ENCODE measurements at places on chromosomes 3 and 15.

DNA sequence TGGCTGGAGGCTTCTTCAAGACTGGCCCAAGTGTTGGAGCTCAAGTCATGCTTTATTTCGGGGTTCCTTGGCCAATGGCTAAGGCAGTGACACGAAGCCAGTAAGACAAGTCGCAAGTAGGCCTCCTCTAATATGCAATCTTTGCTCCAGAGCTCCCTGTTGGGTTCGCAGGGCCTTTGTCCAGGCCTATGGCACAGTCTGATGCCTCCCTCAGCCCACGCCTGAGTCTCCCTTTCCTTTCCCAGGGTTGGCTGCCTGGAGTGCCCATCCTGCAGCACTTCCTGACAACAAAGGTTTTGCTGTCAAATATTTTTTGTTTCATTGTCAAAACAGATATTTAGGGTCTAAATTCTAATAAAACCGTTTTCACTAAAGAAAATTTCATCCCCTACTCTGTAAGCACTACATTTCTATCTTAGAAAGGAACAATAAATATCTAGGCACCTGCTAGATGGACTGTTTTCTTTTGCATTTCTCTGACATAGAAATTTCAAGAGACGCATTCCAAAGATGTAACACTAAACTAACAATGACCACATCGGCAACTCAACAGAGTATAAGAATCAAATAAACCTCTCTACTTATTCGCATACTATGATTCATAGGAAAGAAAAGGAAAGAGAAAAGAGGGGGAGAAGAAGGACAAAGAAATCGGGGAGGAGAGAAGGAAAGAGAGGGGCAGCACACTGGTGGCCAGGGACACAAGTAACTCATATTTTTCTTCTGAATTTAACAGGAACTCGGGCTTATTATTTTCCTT, 393.1 kb upstream of the ATP11B start:
- no peak for DNase-seq

DNA sequence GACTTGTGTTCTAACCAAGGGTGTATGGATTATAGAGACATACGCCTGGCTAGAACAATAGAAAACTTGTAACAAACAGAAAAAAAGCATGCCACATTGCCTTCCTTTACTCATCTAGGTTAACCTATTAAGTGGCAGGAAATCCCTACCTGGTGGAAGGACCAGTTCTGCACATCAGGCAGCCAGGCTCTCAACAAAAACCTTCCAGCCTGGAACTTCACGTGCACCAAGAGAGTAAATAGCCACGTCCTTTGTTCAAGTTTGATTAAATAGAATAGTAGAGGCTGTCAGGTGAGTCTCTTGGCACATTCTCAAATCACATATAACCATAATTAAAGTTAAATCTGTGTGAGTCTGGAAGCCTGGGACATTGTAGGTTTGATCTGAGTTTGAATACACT, 85.0 kb upstream of the DPH6 start:
- no peak for DNase-seq

- no peak for DNase-seq
Observed at GRCh38 chr3:54217828-54218227, 95.5 kb downstream of the CACNA2D3 start.

DNA sequence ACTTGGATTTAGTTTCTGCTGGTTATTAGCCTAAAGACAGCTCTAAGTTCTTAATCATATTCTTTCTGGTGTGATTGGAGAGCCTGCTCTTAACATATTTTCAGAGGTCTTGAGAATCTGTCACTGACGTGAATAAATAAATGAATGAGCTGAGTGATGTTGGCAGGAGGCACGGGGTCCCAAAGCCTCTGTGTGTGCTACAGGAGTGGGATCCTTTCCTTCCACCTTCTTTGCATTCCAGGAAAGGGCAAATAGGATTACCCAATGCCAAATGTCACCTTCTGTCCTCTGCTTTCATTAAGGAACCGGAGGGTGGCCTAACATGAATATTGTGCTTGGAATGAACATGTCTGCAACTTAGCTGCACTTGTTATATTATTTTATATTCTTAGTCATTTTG, 53.1 kb downstream of the CD47 start:
- no peak for DNase-seq

GRCh38 chr3:63349583-63350573, 71.8 kb downstream of the SYNPR start:
- DNase-seq = peak; percentile 27

GRCh38 chr3:126546549-126547239, 12.0 kb downstream of the C3orf22 start:
- DNase-seq = no peak

- no peak for DNase-seq
Observed at GRCh38 chr3:77078279-77078678, 38.4 kb downstream of the ROBO2 start.

- no peak for DNase-seq
Observed at GRCh38 chr3:39505866-39506742, 38.6 kb downstream of the MOBP start.

DNA sequence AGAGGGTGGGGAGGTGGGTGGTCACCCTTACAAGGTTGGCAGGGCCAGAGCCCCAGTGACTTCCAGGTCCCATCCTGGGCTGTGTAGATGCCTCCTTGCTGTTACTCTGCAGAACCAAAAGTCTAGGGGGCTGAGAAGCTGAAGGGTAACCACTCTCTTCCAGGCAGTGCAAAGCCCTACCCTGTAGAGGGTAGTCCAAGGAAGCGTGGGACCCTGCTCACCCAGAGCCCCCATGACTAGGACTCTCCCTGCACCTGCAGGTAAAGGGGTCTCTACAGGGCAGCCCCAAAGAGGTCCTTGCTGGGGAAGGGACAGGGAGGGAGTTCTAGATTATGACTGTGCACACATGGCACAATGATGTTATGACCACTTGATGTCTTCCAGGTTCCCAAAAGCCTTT, 14.2 kb downstream of the GHRL start:
- DNase-seq = no peak

- DNase-seq = no peak
Observed at GRCh38 chr3:193134856-193135255, 106.2 kb upstream of the PLAAT1 start.

DNA sequence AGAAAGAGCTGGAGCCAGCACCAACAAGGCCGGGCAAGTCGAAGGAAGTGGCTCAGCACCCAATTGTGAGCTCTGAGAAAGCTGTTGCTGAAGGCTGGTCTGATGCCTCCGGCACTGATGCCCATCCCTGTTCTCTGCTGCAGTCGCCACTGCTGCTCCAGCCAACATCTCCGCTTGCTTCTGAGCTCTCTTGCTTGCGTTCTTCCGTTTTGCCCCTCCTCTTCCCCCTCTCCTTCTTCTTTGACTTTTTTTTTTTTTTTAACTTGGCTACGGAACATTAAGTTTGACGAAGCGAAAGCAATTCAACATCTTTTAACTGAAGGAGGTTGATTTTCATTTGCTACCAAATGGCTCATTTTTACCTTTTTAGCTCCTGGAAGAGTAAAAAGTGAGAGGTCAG, 442.9 kb downstream of the MCTP2 start:
- no peak for DNase-seq

- no peak for DNase-seq
Observed at GRCh38 chr3:108512671-108513070, 2.3 kb upstream of the MYH15 start.

DNA sequence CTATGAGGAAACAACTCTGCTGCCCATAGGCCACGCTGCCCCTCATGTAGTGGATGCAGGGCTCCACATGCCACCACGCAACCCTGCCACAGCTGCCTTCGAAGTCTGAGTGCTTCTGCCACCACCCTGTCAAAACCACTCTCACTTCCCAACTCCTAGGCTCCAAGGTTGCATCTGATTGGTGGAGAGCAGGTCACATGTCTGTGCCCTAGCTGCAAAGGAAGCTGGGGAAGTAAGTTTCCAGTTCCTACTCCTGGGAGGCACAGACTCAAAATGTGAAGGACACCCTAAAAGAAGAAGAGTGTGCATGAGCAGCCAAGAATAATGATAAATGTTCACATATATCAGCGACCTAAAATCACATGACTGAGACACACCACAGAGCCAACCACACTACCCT, 31.9 kb upstream of the TICRR start:
- no peak for DNase-seq

- no peak for DNase-seq
Observed at GRCh38 chr3:184380185-184380626, 352 bp downstream of the CHRD start.

DNA sequence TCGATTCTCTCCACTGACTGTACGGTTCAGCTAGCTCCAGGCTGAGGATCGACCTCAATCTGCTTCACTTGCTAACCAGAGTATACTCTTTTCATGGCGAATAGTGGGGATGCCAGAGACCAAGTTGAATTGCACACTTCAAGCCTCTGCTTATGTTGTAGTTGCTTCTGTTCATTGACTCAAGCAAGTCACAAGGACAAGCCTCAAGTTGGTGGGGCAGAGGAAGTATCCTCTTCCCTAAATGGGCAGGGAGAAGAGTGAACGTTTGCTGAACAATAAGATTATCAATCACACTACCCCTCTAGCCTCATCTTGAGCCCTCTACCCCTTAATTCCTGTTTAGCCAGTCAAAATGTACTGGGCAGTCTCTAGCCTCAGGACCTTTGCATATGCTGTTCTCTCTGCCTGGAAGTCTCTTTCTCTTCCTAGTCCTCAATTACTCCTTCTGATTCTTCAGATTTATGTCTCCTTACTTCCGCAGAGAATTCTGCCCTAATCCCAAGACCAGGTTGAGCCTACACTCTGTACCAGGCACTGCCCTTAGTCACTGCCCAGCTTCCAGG, 390.4 kb upstream of the PROK2 start:
- DNase-seq = no peak

Data from NCI-H1048 (cell line).